ENCODE measurements at places on chromosomes 6 and 20.

- no peak for DNase-seq
These were observed 54.2 kb downstream of the HIVEP1 start for GRCh38 chr6:12066297-12066696.

DNA sequence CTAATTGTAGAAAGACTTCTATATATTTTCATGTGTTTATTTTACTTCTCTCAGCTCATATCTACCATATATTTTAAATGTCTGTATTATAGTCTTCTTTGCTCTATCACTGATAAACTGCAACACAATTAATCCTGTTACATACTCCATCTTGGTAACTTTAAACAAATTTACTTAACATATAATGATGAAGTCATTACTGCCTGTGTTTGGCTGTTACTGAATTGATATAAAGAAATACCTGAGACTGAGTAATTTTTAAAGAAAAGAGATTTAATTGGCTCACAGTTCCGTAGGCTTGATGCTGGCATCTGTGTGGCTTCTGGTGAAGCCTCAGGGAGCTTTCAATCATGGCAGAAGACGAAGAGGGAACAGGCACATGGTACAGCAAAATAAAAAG, 1480.4 kb downstream of the HACE1 start:
- no peak for DNase-seq

- DNase-seq, result no peak
These were observed 63.8 kb upstream of the TINAG start for GRCh38 chr6:54244430-54244829.

DNA sequence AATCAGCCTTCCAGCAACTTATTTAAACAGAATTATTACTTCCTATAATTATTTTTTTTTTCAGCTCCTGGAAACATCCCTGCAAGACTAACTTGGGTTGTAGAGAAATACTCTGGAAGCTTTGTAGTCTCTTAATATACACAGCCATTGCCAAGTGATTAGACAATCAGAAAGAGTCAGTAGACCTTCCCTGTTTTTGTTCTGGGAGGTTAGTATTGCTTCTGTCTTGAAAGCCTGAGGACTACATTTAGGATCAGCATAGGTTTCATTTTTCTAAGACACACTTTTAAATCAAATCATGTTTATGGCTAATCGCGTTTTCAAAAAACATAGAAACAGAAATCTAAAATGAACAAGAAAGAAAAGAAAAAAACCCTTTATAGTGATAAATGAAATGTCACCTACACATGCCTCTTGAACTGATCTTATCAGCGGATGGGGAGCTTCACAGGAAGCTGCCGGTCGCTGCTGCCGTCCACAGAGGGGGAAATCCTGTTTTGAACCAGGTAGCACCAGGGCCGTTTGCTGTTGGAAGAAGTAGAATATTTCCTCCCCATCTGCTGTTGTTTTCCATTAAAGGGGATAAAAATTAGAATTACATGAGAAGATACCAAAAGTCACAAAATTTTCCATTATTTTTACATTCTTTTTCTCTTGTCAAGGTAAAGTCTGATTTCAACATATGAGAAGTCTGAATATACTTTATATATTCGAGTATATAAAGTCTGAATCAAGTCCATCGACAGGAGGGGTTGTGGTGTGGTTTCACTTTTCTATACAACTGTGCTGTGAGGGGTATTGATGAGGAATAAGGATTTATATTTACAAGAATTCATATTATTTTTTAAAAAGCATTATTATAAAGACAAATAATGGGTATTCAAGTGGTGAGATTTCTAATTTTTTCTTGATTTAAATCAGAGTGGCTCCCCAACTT, 94.6 kb downstream of the ARMC2 start:
- DNase-seq, result peak; percentile 60

DNA sequence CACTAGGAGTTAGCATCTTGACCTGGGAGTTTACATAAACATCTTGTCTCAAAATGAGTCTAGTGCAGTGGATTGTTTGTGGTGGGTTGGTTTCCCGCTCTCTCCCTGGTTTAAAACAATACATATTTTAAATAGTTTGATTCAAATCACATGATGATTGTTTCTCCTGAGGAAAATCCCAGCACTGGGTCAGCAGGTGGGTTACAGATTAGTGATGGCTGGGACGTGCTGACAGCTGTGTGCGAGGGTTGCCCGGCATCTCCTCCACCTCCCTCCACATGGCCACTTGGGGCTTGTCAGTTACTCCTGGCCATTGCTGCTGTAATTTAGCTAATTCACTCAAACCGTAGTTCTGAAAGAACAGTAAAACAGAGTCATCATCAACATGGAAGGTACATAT, 306.4 kb upstream of the CITED2 start:
- DNase-seq, result no peak

DNA sequence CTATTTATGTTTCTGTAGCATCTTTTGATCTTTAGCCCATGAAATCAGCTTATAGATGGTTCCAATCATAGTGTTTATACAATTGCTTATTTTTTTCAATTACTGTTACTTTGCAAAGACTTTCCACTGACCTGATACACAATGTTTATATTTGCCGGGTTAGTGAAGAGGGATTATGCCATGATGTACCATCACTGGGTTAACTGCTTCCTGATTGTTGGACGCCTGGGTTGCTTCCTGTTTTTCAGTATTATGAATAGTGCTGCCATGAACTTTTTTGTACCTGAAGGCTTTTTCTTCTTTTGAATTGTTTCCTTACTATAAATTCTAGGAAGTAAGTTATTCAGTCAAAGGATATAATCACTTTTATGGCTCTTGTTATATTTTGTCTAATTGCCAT, 6.9 kb downstream of the MANBAL start:
- DNase-seq, result no peak

GRCh38 chr6:73823046-73823735, 127.2 kb downstream of the CD109 start:
- no peak for DNase-seq

DNA sequence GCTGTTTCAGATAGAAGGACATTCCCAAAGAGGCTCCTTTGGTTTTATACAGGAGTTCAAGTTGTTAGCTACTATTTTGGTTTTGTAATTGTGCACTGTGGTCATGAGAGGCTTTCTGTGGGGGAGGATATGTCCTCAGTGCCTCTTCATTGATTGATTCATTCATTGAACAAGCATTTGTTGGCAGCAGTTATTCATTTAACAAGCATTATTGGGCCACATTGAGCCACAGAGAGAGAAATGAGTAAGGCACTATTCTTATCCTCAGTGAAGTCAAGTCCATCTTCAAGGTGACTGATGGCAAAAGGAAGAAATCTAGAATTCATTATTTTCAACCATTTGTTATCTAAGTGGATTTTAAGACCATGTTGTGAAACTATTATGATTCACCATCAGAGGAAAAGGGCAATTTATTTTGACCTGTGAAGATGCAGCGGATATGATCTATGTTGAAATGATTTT, 697.2 kb upstream of the CITED2 start:
- no peak for DNase-seq

DNA sequence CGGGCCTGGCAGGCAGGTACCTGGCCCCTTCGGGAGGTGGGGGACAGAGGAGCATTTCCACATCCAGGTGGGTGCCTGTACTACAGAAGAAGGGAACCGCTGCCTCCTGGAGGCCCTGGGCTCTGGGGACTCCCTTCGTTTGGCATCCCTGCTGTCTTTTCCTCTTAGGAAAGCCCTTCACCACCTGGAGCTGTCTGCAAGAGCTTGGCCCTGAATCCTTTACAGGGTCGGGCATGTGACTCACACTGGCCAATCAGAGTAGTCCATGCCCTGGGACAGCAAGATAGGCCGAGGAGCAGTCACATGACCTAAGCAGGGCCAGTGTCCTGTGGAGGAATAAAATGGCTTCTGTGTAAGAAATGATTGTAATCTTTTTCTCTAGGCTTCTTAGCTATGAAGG, 224.9 kb downstream of the ANKRD60 start:
- DNase-seq, result no peak

DNA sequence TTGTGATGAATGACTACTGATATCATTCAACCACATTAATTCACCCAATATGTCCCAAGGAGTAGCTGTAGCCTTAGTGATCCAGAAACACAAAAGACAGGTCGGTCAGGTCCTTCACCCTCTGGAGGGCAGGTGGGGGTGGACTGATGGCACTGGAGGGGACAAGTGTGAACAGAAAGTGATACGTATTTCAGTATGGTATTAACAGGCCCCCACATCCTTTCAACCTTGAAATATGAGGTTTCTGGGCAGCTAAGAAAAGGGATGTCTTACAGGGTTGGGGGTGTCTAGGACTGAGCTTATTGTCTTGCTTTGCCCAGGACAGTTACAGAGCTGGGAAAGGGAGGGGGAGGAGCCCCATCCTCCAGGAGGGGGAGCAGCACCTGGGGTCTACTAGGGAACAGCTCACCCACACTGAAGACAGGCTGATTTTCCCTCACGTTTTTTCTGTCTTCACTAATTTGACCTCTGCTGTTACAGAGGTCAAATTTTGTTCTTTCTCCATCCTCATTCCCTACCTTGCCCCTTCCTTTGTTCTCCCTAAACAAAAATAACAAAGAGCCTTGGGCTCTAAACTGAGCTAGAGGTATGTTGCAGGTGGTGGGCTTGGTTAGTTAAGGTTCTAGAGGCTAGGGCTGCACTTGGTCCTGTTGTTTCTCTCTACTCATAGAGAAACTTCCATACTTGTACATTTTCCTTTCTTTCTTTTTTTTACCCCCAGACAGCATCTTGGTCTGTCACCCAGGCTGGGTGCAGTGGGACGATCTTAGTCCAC, 38.0 kb upstream of the EEF1A1 start:
- DNase-seq, result no peak

DNA sequence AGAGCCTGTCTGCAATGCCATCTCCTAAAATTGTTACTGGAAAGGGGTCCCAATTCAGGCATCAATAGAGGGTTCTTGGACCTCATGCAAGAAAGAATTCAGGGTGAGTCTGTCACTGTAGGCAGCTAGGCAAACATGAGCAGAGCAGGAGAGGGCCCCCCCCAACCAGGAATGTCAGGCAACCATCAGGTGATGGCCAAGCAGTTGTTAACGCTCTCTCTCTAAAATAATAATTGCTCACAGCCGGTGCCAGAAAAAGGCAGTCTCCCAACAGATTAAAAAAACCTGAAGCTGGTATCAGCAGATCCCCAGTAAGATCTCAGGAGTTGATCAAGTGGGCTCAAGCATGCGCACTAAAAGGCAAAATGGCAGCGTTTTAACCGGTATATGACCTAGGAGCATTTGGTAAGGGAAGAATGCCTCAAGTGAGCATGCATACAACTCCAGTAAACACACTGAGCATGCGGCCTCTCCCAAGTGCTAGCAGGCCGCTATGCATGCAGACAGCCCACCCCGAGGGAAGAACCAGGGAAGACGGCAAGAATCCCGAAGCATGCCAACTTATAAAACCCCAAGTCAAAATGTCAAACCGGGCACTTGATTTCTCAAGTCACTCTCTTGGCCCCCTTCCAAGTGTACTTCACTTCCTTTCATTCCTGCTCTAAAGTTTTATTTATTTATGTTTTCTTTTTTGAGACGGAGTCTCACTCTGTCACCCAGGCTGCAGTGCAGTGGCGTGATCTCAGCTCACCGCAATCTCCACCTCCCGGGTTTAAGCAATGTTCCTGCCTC, 44.0 kb upstream of the RNGTT start:
- no peak for DNase-seq

DNA sequence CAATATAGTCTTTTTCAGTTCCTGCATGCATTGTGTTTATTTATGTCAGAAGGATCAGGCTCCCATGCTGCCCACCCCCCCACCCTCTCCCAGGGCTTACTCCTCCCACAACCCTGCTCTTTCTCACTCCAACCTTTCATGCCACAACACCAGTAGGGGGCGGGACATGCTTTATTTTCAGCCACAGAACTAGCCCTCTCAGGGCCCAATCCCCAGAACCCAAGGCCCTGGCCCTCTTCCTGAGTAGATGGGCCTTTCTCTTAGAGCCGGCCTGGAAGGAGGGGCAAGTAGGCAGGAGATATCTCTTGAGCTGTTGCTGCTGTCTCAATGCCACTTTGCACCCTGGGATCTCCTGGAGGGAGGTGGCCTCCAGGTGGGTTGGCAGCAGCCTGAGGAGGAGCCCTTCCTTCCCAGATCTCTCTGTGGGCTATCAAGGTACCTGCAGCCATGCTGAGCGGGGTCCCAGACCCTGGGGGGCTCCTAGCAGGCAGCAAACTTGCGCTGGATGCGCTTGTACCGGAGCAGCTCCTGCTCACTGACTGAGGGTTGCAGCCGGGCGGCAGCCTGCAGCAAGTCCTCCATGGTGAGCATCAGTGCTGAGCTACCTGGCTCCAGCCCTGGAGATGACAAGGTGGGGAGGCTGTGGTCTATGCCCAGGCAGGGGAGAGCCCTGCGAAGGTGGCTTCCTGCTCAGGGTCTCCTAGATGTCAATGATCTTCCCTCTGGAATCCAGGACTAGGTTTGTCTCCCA, 3.5 kb downstream of the GNMT start:
- peak; percentile 32 for DNase-seq

DNA sequence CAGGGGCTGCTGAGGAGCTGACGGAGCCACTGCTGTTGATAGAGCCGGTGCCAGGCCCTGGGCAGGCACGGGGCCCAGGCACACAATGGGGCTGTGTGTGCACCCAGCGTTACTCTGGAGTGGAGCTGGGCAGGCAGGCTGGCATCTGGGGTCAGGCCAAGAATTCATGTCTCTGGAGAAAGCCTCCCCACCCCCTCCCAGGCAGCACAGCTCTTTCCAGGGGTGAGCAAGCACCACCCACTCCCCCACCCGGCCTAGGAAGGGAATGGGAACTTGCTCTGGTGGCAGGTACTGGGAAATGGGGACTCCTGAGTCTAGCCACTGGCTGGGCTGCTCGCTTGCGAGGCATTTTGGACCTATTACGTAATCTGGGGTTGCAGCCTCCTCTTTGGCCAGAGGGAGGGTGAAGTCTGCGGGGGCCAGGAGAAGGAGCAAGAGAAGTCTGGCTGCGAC, 22.7 kb downstream of the TFEB start:
- DNase-seq, result no peak

- DNase-seq, result no peak
These were observed 40.8 kb downstream of the CHMP4B start for GRCh38 chr20:33851842-33852466.

DNA sequence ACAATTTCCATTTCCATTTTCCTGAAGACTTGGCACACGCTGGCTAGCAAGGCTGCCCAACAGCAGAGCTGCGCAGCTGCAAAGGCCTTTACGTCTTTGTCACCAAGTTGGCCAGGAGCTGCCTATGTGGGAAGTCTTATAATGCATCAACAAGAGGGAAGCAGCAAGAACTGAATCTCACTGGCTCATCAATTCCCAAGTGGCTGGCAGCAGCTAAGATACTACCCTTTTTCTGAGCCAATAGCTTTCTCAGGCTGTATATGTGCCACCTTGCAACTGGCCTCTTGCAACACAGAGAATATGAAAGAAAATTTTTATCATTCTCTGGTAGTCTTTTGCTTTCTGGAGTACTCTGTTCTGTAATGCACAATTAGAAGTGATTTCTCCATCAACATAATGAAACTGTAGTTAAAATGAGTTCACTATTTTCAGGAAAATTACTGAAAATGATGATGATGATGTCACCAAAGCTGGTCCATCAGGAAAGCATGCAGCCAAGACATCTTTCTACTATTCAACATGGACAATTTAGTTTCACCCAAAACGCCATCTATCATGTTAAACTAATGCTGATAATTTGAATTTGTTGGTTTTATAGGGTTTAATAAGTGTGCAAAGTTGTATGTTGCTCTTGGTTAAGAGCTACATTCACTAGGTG, 97.3 kb upstream of the FOXA2 start:
- no peak for DNase-seq

GRCh38 chr6:81565071-81565470, 187.4 kb downstream of the TENT5A start:
- no peak for DNase-seq
